ENCODE measurements at places on chromosomes 2 and 18.

DNA sequence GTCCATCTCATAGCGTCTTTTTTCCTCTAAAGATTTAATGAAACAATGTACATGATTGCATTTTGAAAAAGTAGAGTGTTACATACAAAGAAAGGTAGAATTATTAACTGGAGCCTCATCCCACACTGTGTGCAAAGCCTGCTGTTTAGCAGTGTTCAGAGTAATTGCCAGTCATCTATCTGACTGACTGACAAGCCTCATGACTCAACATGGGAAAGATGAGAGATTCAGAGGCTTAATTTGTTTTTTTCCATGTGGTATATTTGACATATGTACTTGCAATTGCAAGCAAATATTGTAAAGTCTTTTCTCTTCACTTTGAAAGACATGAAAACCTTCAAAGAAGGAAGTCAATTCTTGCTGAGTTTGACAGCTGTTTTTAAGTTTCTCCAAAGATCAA, 14.7 kb downstream of the PCARE start:
- DNase-seq, result no peak

DNA sequence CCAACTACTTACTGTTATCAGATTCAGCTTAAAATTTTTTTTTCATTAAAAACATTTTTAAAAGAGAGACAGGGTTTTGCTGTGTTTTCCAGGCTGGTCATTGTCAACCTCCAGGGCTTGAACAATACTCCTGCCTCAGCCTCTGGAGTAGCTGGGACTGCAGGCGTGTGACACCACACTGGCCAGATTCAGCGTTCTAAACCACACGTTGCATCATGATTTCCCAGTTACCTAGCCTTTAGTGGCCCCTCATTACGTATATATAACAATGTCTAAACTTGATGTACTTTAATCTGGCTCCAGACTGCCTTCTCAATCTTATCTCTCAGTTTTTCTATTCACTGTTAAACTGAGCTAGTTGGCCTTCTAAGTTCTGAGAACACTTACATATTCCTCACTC, 89.6 kb downstream of the COMMD1 start:
- DNase-seq, result no peak

DNA sequence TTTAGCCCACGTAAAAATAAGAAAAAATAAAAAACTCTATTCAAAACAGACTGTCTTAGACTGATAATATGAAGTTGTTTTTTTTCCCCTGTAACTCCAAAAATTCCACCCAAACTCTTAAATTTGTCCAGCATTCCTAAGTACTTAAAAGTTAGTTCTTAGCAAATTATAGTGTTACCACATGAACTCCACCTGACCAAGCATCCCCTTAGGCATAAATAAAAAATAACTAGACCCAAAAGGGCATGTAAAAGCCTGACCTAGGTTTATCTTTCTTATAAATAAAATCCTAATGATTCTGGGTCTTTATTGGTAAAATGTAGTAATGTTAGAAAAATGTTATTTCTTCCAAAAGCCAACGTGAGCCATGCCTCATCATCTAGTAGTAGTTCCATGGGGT, 54.3 kb downstream of the TTC21B start:
- no peak for DNase-seq

GRCh38 chr18:25261768-25262167, 90.2 kb downstream of the ZNF521 start:
- DNase-seq, result no peak

DNA sequence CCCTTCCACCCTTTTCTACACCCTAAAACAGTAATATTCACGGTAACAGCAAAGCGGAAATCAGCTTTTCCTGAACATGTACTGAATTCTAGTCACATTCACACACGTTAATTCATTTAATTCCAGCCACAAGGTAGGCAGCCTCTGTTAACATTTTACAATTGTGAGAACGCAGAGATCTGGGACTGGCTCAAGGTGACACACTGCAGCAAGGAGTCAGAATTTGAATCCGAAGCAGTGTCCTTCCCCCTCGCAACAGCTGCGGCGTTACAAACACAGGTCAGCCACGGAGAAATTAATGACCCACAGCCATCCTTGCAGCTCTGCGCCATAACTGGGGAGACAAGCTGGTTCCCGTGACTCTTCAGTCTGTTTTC, 818 bp upstream of the SLC20A1 start:
- no peak for DNase-seq

DNA sequence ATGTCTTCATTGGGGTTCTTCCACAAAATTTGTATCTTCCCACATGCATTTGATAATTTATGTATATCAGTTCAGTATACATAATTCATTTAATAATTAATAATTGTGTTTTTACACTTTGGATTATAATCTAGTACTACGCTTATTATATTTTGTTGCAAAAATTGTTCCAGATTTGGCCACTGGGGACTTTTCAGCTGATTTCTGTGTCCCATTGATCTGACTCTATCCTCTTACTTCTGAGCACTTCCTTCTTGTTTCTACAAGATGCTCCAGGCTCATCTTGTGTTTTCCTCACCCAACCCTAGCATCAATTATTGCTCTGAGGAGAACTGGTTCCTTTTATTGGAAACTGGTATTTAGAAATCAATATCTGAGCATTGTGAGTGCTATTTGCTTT, 215.3 kb upstream of the CDH19 start:
- no peak for DNase-seq

GRCh38 chr2:225930687-225931086, 531.2 kb downstream of the NYAP2 start:
- no peak for DNase-seq

DNA sequence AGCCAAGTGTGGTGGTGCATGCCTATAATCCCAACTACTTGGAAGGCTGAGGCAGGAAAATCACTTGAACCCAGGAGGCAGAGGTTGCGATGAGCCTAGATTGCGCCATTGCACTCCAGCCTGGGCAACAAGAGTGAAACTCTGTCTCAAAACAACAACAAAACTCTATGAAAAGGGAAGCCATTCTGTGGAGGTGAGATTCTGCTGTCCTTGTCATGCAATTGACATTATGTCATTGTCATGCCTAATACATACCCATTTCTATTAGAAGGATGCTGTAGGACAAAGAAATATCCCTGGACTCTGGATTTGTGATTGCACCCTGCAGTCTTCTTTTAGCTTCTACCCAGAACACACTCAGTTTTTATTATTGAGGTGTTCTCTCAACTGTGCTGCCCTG, 8.6 kb downstream of the RASGRP3 start:
- DNase-seq, result no peak
